Activated CD4-positive, alpha-beta memory T cell treated with anti-CD3 and anti-CD28 coated beads for 36 hours (primary cell): ENCODE measurements at places on chromosomes 3 and 15. TPM values are rescaled to one million over a fixed set of nuclear protein-coding genes. Genes with fewer than 3 reads are reported as not detected.

The SNX33 gene
- 3.0 TPM for total RNA-seq

The PPP1R14D gene
- total RNA-seq: not detected

DNA sequence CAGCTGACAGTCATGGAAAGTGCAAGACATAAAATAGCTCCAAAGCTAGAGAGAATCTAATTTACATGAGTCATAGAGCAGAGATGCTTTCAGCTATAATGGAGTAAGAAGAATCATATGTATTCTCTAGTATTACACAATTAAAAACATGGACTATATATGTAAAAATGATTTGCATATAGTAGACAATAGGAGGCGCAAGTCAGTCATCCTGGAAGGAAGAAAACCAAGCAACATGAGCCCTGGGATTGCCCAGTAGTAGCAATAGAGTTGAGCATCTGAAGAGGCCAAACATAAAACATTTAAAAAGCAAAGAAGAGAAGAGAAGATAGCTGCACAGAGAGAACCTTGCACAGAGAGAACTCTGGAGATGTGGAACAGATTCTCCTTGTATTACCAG, 455.0 kb downstream of the EPHA3 start:
- H3K36me3 ChIP-seq: peaks cover 1% of the 10 kb centered on the region
- no peak overlapping the region for H3K27ac ChIP-seq
- H3K4me3 ChIP-seq: no peak overlapping the region
- no peak for DNase-seq
- H3K27me3 ChIP-seq: no peaks in the 10 kb centered on the region
- no peaks in the 10 kb centered on the region for H3K4me1 ChIP-seq

The SLC2A2 gene
- not detected for total RNA-seq

- H3K4me3 ChIP-seq: no peak overlapping the region
- DNase-seq: no peak
- H3K4me1 ChIP-seq: no peaks in the 10 kb centered on the region
- no peaks in the 10 kb centered on the region for H3K27me3 ChIP-seq
- H3K27ac ChIP-seq: no peak overlapping the region
- no peaks in the 10 kb centered on the region for H3K36me3 ChIP-seq
These were observed 546.4 kb upstream of the ZNF385D start for GRCh38 chr3:22297436-22297835.
